NCI-H446 treated with DMSO at 0.1 percent for 48 hours (cell line): ENCODE measurements at places on chromosomes 4 and X.

- DNase-seq = no peak
Measured at GRCh38 chr4:80017125-80017854, 55.7 kb downstream of the ANTXR2 start.

DNA sequence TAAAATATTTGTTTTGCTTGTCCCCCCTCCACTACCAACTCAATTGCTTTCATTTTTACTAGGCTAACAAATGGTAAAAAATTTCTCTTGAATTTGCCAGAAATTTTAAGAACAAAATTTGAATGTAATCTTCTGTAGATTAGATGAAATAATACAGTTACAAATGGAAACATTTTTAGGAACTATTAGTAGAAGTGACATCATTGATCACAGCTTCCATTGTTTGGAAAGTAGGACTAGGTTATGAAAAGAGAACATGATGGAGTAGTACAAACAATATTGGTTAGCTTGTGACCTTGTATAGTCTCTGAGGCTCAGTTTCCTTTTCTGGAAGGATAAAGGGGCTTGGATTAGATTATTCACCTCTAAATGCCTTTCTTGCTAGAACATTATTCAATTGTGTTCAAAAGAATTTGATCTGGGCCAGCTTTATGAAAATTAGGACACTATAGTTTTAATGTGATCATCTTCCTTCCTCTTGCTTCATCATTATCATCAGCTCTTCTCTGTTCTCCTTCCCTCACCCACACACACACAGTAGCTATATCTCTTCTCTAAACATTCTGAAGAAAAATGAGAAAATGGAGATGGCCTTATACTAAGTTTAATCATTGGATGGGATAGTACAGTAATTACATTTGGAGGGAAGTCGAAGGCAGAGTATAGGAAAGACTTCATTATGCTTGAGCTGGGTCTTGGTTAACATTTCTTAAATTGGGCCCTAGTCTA, 9.9 kb downstream of the MTMR1 start:
- DNase-seq = no peak

DNA sequence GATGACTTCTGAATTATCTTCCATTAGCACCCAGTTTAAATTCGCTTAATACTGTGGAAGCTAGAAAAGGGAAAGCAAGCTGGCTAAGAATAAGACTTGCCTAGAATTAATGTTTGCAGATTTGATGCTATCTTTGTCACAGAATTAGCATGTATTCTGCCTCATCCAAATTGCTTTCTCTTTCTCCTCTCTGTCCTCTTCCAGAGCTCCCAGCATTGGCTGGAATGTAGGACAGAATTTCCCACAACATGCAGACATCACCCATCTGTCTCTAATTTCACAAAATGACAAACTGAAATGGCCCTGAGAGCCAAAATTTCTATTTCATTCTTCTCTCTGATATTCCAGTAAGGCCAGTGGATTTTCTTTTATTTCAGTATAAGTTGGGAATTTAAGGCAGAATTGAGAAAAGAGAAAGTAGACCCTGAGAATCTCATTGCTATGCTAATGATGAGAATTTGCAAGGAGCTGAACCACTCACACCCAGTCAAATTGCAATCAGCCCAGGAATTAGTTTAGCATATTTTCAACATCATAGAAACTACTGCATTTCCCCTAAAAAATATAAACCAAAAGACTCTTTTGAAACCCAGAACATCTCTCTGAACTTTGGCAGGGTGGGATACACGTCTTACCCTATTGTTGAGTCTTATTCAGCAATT, 188.8 kb downstream of the RCHY1 start:
- DNase-seq = no peak

DNA sequence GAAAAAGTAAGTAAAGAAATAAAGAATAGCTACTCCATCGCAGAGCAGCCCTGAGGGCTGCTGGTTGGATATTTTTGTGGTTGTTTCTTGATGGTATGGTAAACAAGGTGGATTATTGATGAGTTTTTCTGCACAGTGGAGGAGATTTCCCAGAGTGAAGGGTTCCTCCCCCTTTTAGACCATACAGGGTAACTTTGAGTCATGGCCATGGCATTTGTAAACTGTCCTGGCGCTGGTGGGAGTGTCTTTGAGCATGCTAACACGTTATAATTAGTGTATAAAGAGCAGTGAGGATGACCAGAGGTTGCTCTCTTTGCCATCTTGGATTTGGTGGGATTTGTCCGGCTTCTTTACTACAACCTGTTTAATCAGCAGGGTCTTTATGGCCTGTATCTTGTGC, 128.2 kb downstream of the ASMT start:
- DNase-seq = no peak

- DNase-seq = no peak
Measured at GRCh38 chr4:173763389-173763788, 233.4 kb upstream of the HAND2 start.

DNA sequence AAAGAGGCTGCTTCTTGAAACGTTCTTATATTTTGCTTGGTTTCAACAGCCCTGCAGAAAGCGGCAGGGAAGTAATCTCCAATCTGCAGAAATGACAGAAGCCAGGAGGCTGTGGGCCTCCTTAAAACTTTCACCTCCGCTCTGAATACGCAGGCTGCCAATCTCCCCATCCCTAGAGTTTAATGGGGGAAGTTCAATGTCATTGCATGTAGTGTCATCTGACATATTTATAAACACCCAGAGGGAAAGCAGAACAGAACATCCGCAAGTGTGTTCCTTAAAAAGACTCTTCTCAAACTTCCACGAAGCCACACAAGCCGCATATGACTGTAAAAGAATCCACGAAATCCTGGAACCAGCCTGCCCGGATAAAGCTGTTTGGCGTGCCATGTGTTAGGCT, 148.8 kb upstream of the TBL1X start:
- no peak for DNase-seq

DNA sequence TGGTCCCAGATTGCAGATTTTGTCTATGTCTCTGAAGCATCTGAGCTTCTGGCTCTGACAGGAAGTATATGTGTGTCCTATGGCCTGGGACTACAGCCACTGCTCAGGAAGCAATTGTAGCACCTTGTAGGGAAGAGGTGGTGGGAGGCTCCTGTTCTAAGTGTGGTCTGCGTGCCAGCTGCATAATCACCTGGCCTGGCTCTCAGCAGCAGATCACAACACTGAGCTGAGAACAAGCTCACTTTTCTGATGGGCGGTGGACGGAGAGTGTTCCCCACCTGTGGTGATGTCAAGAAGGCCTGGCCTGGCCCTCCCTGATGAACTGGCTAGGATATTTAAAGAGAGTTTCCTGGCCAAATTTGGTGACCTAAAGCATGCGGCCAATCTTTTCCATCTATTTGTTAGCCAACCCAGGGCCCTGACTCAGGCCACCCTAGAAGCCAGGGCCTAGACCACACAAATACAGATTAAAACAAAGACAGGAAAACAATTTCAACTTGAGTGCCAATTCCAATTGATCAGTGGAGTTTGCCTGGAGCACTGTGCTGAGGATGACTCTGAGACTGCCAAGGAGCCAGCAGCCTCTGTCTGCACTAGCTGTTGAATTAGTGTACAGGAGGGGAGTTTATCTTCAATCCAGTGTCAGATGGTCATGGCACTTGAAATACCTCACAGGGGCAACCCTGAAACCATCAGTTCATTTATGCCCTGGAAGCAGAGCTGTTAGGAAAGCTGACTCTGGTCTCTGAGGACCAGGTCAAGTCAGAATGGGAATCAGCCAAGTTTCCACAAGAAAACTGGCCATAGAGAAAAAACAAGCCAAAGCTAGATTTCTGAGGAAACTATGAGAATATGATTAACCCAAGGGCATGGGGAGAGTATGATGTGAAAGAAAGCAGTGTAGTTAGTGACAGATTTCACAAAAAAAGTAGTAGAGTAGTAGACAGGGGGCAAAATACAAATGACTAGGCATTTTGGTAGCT, 47.4 kb downstream of the PRDM5 start:
- DNase-seq = no peak

GRCh38 chr4:2362266-2363055, 56.0 kb downstream of the ZFYVE28 start:
- no peak for DNase-seq

DNA sequence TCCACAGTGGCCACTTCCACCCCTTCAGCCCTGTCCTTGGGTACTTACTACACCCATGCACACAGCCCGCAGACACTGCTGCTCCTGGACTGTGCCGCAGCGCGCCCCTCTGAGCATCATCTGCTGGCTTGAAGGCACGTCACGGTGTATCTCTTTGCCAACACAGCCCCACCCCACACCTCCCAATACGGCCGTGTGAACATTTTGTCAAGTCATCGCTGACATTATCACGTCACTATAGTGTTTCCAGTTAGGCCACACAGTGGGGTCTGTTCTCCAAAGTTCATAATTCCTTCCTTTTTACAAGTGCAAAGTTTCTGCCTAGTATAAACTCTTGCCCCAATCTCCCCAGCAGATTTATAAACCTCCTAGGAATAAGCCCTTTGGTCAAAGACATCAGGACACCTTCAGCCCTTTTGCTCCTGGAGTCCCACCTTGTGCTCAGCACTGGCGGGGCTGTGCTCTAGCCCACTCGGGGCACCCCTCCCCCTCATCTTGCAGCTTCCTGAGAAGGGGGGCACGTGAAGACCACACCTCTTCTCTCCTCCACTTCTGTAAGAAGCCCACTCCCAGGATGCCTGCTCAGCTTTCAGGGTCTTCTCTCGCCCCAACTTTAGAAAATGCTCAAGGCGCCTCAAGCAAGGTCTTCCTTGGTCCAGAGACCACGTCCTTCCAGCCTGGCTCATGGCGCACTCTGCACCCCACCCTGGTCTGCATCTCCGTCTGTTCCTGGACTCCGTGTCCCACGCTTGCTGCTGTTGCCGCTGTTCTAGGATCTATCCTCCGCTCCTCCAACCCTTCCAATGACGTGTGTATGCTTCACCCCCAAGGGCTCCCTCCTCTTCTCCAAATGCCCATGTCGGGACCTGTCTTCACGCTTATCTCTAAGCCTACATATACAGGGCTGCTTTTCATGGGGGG, 7.2 kb downstream of the FAM53A start:
- DNase-seq = no peak

GRCh38 chrX:130145123-130145522, 20.5 kb downstream of the AIFM1 start:
- DNase-seq = no peak

GRCh38 chr4:123577225-123577906, 180.8 kb downstream of the SPRY1 start:
- DNase-seq = no peak

- DNase-seq = no peak
Measured at GRCh38 chr4:56425518-56425917, 9.9 kb downstream of the PPAT start.

DNA sequence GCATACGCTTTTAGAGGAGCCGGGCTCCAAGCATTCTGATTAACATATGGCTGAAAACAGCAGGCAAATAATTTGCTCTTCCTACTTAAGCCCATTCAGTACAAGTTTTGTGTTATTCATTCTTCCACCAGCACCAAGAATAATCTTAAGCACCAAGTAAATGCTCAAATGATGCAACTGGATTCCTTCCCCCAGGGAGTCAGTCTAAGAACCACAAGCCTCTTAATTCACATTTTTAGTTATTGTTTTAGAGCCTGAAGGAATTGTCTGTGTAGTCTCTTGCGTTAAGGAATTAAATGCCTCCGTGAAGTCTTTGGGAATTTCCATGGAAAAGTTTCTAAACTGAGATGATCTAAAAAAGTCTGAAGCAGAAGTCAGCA, 61.5 kb upstream of the MAGEB2 start:
- DNase-seq = no peak

- DNase-seq = no peak
Measured at GRCh38 chr4:153204247-153204671, at the start of gene TRIM2. Gene TRIM2, plus strand, starts transcription at chr4:153204443. Its CDS starts 88 bp downstream, at chr4:153204531.

- no peak for DNase-seq
Measured at GRCh38 chr4:148034813-148035212, 302.9 kb downstream of the ARHGAP10 start.

- no peak for DNase-seq
Measured at GRCh38 chr4:109179061-109179460, 123.4 kb downstream of the COL25A1 start.

DNA sequence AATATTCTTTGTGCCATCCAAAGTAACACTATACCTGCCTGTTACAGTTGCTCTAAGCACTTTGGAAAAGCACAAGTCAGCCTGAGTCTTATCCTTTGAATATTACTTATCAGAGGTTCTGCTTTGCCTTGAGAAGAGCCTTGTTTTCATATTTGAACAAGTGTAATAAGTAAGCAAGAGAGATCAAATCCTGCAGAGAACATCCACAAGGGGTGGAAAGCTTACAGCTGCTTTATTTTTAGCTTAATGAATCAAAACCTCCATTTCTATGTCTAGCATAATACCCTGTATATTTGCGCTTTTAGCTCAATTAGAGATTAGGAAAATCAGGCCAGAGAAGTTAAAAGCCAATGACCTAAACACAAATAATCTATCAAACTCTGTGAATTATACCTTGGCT, 139.8 kb downstream of the CDS1 start:
- no peak for DNase-seq
